Activated naive CD8-positive, alpha-beta T cell treated with anti-CD3 and anti-CD28 coated beads, Interleukin-2, amount 10 ng/mL, durations not matched to agents 7 days and 5 days (primary cell): ENCODE measurements at places on chromosomes 1 and 21. TPM values are rescaled to one million over a fixed set of nuclear protein-coding genes. Genes with fewer than 3 reads are reported as not detected.

Gene PLEKHM2
- total RNA-seq: 47.7 TPM

Gene NPR1
- not detected for total RNA-seq

Gene SERBP1
- 219 TPM for total RNA-seq

Gene PAQR6
- 7.0 TPM for total RNA-seq

Gene CNTN2
- not detected for total RNA-seq
